ENCODE measurements at places on chromosomes 5 and 9.

DNA sequence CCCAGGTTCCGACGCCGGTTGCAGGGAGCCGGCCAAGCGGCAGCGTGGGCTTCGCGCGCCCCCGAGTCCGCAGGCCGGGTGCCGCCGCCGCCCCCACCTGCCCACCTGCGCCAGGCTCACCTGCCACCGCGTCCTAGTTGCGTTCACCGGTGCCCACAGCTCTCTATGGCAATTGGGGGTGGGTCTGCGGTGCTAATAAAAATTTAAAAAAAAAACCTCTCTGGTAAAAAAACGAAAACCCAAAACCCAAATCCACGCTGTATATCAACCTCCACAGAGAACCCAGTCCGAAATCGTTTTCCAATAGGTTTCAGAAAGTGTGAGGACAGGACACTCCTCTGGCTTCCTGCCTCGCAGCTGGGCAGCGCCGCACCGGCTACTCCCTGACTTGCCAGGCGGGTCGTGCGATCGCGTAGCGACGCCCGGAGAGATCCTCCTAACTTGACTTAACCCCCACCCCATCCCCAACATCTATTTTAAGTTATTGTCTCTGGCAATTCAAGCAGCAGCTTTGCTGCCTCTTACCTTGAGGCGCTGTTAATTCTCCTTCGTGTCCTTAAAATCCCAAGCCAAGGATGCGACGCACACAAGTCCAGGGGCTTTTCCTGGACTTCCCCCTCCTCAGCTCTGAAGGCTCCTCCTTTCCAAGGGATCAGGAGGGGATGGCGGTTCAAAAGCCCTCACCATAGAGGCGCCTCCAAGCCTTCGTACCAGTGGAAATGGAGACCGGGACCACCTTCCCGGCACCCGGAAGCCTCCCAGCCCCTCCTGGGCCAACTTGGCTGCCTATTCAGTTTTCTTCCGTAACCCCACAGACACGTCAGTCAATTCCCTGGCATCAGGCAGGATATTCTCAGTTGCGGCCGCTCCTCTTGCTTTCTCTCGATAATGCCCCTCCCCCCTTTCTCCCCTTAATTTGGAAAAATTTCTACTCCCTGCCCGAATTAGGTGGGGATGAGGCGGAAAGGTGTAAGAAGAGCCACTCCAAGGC, 1639.4 kb upstream of the C9orf72 start:
- no peak for DNase-seq

GRCh38 chr5:80504833-80505232, 16.9 kb downstream of the FAM151B start:
- no peak for DNase-seq

DNA sequence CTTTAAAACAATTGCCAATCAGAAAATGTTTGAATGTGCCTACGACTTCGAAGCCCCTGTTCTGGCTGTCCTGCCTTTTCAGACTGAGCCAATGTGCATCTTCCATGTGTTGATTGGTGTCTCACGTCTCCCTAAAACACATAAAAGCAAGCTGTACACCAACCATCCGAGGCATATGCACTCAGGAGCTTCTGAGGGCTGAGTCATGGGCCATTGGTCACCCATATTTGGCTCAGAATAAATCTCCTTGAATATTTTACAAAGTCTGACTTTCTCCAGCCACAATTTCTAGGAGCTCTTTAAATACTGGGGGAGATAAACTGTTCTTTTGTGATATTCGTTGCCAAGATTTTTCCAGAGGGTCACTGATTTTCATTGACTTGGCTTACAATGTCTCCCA, 53.9 kb downstream of the C9orf57 start:
- DNase-seq = no peak

DNA sequence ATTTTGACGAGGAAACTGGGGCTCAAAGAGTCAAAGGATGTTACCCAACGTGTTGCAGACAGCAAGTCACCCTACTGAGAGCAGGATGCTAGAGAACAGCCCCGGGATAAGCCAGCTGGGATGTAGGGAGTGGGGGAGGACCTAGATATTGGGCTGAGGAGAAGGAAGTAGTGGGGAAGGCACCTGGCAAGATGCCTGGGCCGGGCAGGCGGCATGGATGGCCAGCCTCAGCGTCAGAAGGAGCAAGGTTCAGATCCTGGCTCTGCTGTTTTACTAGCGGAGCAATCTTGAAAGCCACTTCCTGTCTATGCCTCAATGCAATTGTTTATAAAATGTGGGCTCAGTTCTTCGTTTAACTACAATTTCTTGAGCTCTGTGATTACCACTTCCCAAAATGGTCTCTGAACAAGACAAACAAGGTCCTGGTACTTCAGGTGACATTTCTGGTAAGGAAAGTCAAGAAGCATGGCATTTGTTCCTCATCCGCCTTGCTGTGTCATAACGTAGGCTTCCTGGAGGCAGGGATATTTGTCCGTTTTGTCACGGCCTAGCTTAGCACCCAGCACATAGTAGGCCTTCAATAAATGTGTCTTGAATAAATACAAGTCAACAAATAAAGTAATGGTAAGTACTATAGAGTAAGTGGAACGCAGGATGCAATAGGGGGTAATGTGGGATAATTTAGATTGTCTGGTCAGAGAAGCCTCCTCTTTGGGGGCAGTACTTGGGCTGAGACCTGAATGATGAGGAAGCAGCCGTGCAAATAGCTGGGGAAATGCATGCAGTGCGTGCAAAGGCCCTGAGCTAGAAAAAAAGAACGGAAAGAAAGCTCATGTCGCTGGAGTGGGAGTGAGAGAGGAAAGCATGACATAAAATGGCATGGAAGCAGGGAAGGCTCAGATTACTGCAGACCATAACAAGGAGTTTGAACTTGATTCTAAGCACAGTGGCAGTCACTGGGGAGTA, 70.5 kb downstream of the SMIM23 start:
- DNase-seq = no peak

DNA sequence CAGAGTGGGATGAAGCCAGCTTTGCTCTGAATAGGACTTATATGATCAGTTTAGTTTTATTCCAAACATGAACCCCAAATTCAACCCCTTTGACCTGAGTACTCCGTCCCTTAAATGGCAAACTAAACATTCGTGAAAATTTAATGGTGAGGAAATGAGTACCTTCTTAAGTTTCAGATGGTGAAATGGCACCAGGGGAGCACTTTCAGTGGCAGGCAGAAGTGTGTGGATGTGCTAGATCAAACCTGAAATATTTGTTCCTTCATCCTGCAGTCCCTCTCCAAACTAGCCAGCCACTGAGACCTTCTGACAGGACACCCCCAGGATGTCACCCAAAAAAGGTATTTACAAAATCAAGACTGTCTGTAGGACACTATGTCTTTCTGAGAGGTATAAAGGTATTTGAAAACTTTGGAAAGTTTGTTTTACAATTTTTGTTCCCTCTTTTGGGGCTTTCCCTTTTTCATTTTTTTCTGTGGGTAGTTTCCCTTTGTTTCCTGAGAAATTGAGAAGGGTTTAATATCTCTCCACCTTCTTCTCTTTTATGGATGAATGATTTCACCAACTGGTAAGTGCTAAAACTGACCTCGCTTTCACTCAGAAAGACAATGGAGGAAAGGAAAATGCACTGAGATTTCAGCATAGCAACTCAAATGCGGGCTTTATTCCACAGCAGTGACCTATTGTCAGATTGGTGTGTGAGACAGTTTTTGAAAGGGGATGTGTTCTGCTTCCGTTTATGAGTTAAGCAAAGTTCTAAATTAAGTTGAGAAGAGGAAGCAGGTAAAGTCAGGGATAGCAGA, 127.1 kb downstream of the TMC1 start:
- DNase-seq = no peak

- no peak for DNase-seq
Measured at GRCh38 chr5:127580731-127581130, 63.3 kb downstream of the PRRC1 start.

DNA sequence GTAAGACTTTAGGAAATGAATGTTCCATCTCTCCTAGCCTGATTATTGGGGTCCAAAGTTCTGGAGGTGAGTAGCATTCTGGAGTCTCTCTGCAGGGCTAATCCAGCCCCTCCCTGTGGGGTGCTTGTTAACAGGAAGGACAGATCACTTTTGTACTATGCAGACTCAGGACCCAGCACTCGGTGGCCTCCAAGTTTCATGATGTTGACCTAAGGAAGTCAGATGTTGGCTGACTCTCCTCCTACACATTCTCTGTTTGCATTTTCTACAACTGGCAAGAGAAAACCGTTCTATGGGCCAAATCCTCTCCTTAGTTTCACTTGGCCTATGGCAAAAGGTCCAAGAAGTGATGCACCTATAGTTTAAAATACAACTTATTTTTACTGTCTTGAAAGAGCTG, 5.5 kb upstream of the PDE8B start:
- DNase-seq = no peak

GRCh38 chr5:10538103-10538788, 25.6 kb upstream of the ANKRD33B start:
- DNase-seq = no peak

Data from Panc1 (cell line).